ENCODE measurements at places on chromosomes 2 and 18. TPM values are rescaled to one million over a fixed set of nuclear protein-coding genes. Genes with fewer than 3 reads are reported as not detected.

DNA sequence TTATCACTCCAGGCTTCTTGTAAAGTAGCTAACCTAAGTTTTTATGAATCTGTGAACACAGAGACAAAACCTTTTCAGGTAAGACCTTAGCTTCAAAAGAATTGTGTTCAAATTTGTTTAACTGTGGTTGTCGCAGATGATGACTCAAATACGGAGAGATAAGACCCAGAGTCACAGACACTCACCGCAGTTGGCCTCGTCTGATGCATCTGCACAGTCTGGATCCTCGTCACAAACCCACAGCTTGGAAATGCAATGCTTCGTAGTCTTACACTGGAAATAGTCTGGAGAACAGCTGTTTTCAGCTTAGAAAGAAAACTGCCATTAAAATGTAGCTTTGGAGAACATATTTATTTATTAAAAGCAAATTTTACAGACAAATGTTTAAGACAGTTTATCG lies 1662.1 kb upstream of the NXPH2 start:
- H3K4me1 ChIP-seq, result no peaks in the 10 kb centered on the region
- H3K27ac ChIP-seq, result no peak overlapping the region
- no peak overlapping the region for H3K4me3 ChIP-seq

- no peaks in the 10 kb centered on the region for H3K4me1 ChIP-seq
- no peak for DNase-seq
- H3K27me3 ChIP-seq, result peaks cover 17% of the 10 kb centered on the region
- H3K27ac ChIP-seq, result no peak overlapping the region
Measured at GRCh38 chr2:96111257-96111640, 5.1 kb downstream of the ADRA2B start.

DNA sequence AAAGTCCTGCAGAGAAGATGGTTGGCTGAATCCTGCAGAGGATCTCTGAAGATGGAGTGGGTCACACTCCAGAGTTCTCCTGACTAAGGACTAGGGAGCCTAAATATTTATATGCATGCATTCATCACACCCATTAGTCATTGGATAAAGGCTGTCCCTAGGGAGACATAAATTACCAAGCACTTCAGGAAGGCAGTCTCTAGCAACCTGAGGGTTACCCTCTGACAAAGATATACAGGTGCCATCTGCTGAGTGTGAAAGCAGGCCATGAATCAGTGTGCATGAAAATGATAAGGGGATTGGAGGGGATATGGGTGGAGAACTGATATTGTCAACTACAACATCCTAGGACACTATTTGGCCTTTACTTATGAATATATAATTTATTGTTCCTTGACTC lies 294.8 kb upstream of the DDX18 start:
- H3K4me3 ChIP-seq, result no peak overlapping the region
- no peaks in the 10 kb centered on the region for H3K36me3 ChIP-seq
- H3K27me3 ChIP-seq, result no peaks in the 10 kb centered on the region
- H3K27ac ChIP-seq, result no peak overlapping the region

GRCh38 chr18:30917651-30918050 lies 124.9 kb downstream of the DSC3 start:
- H3K27ac ChIP-seq, result no peak overlapping the region
- no peaks in the 10 kb centered on the region for H3K36me3 ChIP-seq
- no peaks in the 10 kb centered on the region for H3K4me1 ChIP-seq
- H3K4me3 ChIP-seq, result no peak overlapping the region
- H3K27me3 ChIP-seq, result no peaks in the 10 kb centered on the region

GRCh38 chr2:161713706-161714105 lies 89.5 kb downstream of the SLC4A10 start:
- H3K36me3 ChIP-seq, result no peaks in the 10 kb centered on the region
- no peak overlapping the region for H3K27ac ChIP-seq
- H3K4me3 ChIP-seq, result no peak overlapping the region
- no peaks in the 10 kb centered on the region for H3K27me3 ChIP-seq

DNA sequence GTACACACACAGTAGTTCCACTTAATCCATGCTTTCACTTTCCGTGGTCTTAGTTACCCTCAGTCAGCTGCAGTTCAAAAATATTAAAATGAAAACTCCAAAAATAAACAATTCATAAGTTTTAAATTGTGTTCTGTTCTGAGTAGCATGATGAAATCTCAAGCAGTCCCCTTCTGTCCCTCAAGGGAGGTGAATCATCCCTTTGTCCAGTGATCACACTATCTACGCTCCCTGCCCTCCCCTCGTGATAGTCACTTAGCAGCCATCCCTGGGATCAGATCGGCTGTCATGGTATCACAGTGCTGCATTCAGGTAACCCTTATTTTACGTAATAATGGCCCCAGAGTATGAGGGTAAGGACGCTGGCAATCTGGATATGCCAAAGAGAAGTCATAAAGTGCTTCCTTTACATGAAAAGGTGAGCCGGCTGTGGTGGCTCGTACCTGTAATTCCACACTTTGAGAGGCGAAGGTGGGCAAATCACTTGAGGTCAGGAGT lies 5.8 kb upstream of the RTN4 start:
- no peak overlapping the region for H3K27ac ChIP-seq
- H3K36me3 ChIP-seq, result no peaks in the 10 kb centered on the region
- peaks cover 13% of the 10 kb centered on the region for H3K4me1 ChIP-seq
- no peak overlapping the region for H3K4me3 ChIP-seq
- no peaks in the 10 kb centered on the region for H3K27me3 ChIP-seq
- no peak for DNase-seq

The CPLX4 gene
- not detected for total RNA-seq

The TDRD15 gene
- total RNA-seq, result not detected

The ITGA4 gene
- 1.9 TPM for total RNA-seq

The DBI gene
- total RNA-seq, result 50.6 TPM

The DYNAP gene
- total RNA-seq, result not detected

GRCh38 chr2:129464036-129464435 lies 515.4 kb upstream of the RAB6C start:
- H3K36me3 ChIP-seq, result no peaks in the 10 kb centered on the region
- H3K4me3 ChIP-seq, result no peak overlapping the region
- DNase-seq, result no peak
- H3K27ac ChIP-seq, result no peak overlapping the region

The SFT2D3 gene
- 2.2 TPM for total RNA-seq

The ZNF519 gene
- 3.2 TPM for total RNA-seq

GRCh38 chr18:22088996-22089640 lies 80.3 kb upstream of the GATA6 start:
- H3K27ac ChIP-seq, result no peak overlapping the region
- no peaks in the 10 kb centered on the region for H3K36me3 ChIP-seq
- no peaks in the 10 kb centered on the region for H3K4me1 ChIP-seq
- no peak overlapping the region for H3K4me3 ChIP-seq
- DNase-seq, result no peak

GRCh38 chr18:21408681-21409080 lies 166.6 kb downstream of the GREB1L start:
- no peaks in the 10 kb centered on the region for H3K4me1 ChIP-seq
- no peak for DNase-seq
- no peaks in the 10 kb centered on the region for H3K27me3 ChIP-seq
- no peak overlapping the region for H3K27ac ChIP-seq

- H3K36me3 ChIP-seq, result peaks cover 44% of the 10 kb centered on the region
- H3K4me3 ChIP-seq, result no peak overlapping the region
- no peaks in the 10 kb centered on the region for H3K4me1 ChIP-seq
- H3K27ac ChIP-seq, result no peak overlapping the region
- no peaks in the 10 kb centered on the region for H3K27me3 ChIP-seq
- DNase-seq, result no peak
Measured at GRCh38 chr2:15527074-15527739, 33.9 kb downstream of the NBAS start.

DNA sequence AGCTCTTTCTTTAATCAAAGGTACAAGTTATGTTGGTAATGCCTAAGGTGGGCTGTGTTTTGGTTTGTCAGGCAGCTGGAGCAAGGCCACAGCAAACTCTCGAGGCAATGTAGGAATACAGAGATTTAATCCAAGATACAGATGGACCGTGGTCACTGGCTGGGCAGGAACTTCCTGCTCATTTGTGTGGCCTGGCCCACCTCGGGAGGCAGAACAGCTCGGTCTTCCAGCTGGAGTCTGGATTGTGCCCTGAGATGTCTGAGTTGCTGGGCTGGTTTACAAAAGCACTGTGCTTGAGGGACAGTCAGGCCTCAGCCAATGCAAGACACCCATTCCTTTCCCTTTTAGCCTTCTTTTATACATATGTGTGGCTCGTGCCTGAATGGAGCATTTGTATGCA lies 506.1 kb upstream of the SALL3 start:
- DNase-seq, result no peak
- H3K36me3 ChIP-seq, result no peaks in the 10 kb centered on the region
- no peak overlapping the region for H3K27ac ChIP-seq
- H3K27me3 ChIP-seq, result no peaks in the 10 kb centered on the region

DNA sequence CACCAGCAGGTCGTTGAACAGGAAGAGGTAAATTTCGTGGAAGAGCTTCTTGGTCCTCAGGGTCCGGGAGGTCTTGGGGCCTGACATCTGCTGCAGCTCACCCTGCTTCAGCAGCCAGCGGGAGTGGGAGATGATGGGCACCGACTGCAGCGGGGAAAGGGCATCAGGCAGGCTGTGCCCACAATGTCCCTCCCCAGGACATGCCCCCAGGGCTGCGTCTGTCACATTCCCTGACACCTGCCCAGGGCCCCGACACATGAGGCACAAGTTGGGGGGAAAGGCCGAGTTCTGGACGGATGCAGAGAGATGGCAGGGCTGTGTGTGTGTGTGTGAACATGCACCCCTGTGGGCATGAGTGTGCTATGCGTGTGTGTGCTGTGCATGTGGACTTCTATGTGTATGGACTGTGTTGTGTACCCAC lies 13.9 kb downstream of the SNORC start:
- no peak overlapping the region for H3K27ac ChIP-seq
- H3K27me3 ChIP-seq, result no peaks in the 10 kb centered on the region
- DNase-seq, result no peak
- H3K4me1 ChIP-seq, result no peaks in the 10 kb centered on the region
- no peak overlapping the region for H3K4me3 ChIP-seq
- H3K36me3 ChIP-seq, result no peaks in the 10 kb centered on the region

The MROH2A gene
- not detected for total RNA-seq

The CAVIN2 gene
- total RNA-seq, result 18.1 TPM

The TFPI gene
- 24.1 TPM for total RNA-seq

The RNF181 gene
- 107 TPM for total RNA-seq

The CD302 gene
- total RNA-seq, result 4.6 TPM

DNA sequence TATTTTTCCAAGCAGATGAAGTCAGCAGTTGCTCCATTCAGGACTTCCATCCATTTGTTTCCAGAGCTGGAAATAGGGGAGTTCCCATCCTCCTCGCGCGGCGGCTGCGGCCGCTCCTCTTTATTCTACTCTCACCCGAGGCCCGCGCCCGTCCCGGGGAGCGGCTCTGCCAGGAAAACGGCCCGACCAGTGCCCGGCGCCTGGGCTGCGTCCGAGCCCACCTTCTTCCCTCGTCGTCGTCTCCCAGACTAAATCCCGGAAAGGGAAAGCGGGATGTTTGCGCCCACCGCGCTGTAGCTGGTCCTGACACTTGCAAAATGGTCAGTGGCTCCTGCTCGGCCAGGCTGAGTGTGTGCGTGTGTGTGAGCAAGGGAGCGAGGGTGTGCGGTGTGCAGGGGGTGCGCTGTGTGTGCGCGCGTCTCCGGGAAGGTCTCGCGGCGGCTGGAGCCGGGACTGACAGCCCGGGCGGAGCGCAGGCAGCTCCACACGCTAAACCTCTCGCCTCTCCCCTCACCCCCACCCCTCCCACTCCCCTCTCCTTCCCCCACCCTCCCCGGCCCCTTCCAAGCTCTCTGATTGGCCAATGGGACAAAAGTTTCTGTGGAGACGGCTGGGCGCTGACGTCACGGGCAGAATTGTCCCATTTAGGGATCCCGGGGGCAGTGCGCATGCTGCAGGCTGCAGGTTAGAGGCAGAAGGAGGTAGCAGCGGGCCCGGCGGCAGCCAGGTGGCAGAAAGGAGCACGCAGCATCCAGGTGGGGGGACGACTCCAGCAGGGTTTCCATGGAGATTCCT lies at the start of gene NOL4:
Gene NOL4 (minus strand): TSS at position 491 of the 795 bp plus-strand sequence. CDS start 1,660 bp downstream, outside the sequence.
- peak within 1 kb of the TSS; percentile 67 for H3K4me3 ChIP-seq
- no peak within 1 kb of the TSS for H3K27ac ChIP-seq
- H3K27me3 ChIP-seq, result peaks cover 9% of the 10 kb centered on the region
- peaks cover 19% of the 10 kb centered on the region for H3K4me1 ChIP-seq
- DNase-seq, result no peak
- H3K36me3 ChIP-seq, result no peaks in the 10 kb centered on the region

The PDE11A gene
- 2.3 TPM for total RNA-seq

The KLHL14 gene
- total RNA-seq, result not detected

DNA sequence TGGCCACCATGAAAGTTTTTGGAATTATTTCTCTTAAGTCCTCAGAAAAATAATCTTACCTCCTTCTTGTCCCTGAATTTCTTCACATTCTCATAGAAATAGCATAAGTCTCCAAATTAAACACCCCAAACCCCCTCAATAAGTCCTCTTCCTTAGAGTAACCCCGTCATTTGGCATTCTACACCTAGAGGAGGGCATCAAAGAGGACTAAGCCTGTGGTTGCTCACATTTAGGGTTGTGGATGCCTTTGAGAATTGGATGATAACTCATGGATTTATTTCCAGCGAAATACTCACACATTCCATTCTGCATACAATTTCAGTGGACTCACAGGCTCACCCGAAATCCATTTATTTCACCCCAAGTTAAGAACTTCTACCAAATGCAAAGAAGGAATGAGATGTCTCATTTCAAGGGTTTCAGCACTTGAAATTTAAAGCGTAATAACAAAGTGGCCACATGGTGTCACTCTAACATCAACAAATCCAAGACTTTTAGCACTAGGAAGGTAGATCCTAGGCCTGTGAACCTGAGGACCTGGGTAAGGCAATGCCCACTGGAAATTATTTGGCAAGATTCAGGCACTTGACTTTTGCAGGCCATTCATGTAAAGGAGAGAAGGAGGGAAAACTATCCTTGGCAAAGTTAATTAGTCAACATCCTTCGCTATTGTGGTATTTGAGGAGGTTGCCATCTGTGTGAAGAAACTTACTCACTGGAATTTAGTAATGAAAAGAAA lies 24.6 kb downstream of the DYTN start:
- H3K27me3 ChIP-seq, result no peaks in the 10 kb centered on the region
- no peak overlapping the region for H3K27ac ChIP-seq
- no peak overlapping the region for H3K4me3 ChIP-seq
- DNase-seq, result no peak
- H3K4me1 ChIP-seq, result no peaks in the 10 kb centered on the region

DNA sequence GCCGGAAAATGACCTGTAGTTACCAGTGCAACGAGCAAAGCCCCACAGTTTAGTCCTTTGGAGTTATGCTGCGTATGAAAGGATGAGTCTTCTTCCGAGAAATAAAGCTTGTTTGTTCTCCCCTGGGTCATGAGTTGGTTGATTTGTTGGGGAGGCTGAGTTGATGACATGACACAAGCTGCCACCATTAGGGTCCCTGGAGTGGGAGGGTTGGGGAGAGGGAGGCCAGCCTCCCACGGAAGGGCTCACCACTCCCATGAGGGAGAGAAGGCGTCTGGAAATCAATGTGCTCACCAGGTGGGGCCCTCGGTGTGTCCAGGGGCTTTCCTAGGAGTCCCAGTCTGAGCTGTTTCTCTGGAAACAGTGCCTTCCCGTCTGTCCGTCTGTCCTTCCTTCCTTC lies 7.4 kb upstream of the DGKD start:
- no peak overlapping the region for H3K27ac ChIP-seq
- no peak for DNase-seq
- H3K27me3 ChIP-seq, result no peaks in the 10 kb centered on the region
- H3K4me3 ChIP-seq, result no peak overlapping the region

GRCh38 chr2:216495656-216496055 lies 3.0 kb upstream of the RPL37A start:
- peaks cover 3% of the 10 kb centered on the region for H3K36me3 ChIP-seq
- H3K27me3 ChIP-seq, result no peaks in the 10 kb centered on the region
- H3K27ac ChIP-seq, result no peak overlapping the region
- H3K4me3 ChIP-seq, result no peak overlapping the region
- H3K4me1 ChIP-seq, result peaks cover 18% of the 10 kb centered on the region

GRCh38 chr2:240351826-240352426 lies 83.5 kb upstream of the GPC1 start:
- no peak overlapping the region for H3K4me3 ChIP-seq
- no peak for DNase-seq
- H3K27ac ChIP-seq, result no peak overlapping the region
